ENCODE measurements at places on chromosomes 3 and 15.

DNA sequence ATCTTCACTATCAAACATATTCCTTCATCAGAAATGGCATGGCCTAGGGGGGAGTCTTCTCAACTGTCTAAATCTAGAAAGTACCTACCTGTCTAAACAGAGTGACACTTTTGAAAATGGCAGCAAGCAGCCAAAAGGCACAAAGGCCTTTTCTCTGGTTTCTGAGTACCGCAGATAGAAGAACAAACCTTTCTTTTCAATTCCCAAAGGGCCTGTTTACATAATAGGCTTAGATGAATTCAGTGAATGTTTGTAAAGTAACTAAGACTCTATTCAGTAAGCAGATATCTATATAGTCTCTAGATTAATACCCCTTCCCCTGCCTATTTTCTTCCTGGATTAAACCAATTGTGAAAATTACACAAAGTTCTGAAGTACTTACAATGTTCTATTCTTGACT is 7.1 kb downstream of the MYEF2 start:
- no peak for DNase-seq

GRCh38 chr3:53264718-53265117 is 8.9 kb upstream of the TKT start:
- no peak for DNase-seq

DNA sequence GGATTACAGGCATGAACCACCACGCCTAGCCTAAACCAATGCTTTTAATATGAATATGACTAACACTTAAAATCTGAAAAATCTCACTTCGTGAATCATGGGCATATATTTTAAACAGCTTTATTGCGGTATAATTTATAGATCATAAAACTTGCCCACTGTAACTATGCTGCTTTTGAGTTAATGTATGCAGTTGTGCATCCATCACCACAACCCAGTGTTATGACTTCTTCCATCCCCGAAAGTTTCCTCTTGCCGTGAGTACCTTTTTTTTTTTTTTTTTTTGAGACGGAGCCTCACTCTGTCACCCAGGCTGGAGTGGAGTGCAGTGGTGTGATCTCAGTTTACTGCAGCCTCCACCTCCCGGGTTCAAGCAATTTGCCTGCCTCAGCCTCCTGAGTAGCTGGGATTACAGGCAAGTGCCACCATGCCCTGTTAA is 7.1 kb downstream of the KAT2B start:
- no peak for DNase-seq

DNA sequence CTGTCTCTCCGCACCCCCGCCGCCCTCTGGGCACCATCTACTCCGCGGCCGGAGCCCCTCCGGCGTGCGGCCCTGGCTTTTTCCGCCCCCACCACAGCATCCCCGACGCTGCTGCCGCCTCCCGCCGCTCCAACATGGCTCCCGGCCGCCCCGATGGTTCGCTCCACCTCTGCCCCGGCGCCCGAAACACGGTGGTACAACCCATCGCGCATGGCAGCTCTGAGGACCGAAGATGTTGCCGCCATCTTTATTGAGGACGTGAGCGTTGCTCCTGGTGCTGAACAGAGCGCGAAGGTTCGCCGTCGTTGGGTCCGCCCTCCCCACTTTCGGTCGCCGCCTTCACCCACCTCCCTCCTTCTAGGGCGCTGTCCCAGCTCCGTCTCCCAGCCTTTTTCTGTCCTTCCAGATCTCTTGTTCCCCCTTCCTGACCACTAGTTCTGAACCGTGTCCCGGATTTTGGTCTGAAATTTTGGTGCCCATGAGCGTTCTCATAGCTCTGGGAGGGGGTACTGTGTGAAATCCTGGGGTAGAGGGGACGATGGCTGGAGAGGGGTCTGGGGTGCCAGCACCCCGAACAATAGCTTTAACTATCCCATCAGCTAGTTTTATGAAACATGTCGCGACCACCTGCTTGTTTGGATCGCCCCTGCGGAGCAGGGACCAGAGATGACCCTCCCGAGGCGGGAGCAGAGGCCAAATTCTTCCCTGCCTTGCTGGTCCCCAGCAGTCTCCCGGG is at the start of gene CELSR3:
CELSR3 (minus strand) TSS at position 134 of the 736 bp plus-strand sequence. CDS start 252 bp downstream, outside the sequence.
- no peak for DNase-seq

GRCh38 chr3:52456169-52456799 is 880 bp downstream of the NISCH start:
- DNase-seq, result no peak

- no peak for DNase-seq
Observed at GRCh38 chr15:68730976-68731897, 89.5 kb downstream of the ANP32A start.

GRCh38 chr3:16866571-16866970 is 18.2 kb upstream of the PLCL2 start:
- no peak for DNase-seq

- no peak for DNase-seq
Observed at GRCh38 chr15:51093488-51093838, 1.2 kb downstream of the TNFAIP8L3 start.

GRCh38 chr15:29934251-29934650 is 112.0 kb upstream of the TJP1 start:
- DNase-seq, result no peak

- no peak for DNase-seq
Observed at GRCh38 chr15:85941186-85941855, 138.3 kb upstream of the AGBL1 start.

GRCh38 chr3:194565597-194566190 is 67.5 kb downstream of the TMEM44 start:
- DNase-seq, result no peak

GRCh38 chr15:40323953-40324937 is 753 bp downstream of the INAFM2 start:
- DNase-seq, result no peak

- no peak for DNase-seq
Observed at GRCh38 chr3:174846055-174846454, 13.1 kb upstream of the NAALADL2 start.

DNA sequence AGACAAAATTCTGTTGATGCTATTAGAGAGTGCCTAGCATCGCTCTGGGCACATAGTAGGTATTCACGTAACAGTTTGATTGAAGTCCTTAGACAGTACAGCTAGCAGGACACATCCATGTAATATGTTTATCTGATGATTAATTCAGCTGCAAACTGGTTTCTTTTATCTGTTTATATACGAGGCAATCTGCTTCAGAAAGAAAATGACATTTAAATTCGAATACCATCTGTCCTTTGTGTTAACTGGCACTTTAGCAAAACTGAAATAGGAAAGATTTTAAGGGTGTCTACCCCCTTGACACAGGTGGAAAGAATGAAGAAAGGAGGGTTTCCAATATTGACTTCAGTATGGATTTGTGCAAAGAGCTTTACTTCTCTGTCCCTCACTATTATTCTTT is 192.5 kb downstream of the MFSD1 start:
- no peak for DNase-seq

- DNase-seq, result no peak
Observed at GRCh38 chr15:62782071-62782841, 260.3 kb upstream of the TPM1 start.

DNA sequence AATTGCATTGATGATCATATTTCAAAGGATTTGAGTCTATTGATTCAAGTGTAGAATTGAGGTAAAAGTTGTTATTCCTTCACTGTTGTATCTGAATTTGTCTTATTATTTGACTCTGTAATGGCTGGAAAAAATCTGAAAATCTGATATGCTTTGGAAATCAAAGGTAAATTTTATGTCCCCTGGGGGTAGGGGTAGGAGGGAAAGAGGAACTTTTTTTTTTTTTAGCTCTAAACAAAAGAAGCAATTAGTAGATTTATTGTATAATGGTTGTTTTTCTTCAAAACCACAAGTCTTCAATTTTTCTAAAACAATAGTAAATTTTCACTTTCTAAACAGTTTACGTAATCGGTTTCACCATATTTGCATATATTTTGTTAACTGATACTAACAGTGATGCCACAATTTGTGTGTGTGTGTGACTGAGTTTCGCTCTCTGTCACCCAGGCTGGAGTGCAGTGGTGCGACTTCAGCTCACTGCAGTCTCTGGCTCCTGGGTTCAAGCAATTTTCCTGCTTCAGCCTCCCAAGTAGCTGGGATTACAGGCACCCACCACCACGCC is 91.7 kb upstream of the GOLGA6L4 start:
- no peak for DNase-seq

- DNase-seq, result no peak
Observed at GRCh38 chr3:38018296-38019266, 10.9 kb downstream of the PLCD1 start.

DNA sequence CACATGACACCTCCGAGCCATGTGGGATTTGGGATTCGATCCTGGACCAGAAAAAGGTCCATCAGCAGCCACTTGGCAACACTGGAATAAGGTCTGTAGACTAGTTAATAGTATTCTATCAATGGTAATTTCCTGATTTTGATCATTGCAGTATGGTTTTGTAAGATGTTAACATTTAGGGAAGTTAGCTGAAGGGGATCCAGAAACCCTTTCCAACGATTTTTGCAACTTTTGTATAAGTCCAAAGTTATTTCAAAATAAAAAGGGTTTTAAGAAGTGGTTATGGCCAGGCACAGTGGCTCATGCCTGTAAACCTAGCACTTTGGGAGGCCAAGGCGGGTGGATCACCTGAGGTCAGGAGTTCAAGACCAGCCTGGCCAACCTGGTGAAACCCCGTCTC is 10.2 kb downstream of the BDH1 start:
- no peak for DNase-seq

DNA sequence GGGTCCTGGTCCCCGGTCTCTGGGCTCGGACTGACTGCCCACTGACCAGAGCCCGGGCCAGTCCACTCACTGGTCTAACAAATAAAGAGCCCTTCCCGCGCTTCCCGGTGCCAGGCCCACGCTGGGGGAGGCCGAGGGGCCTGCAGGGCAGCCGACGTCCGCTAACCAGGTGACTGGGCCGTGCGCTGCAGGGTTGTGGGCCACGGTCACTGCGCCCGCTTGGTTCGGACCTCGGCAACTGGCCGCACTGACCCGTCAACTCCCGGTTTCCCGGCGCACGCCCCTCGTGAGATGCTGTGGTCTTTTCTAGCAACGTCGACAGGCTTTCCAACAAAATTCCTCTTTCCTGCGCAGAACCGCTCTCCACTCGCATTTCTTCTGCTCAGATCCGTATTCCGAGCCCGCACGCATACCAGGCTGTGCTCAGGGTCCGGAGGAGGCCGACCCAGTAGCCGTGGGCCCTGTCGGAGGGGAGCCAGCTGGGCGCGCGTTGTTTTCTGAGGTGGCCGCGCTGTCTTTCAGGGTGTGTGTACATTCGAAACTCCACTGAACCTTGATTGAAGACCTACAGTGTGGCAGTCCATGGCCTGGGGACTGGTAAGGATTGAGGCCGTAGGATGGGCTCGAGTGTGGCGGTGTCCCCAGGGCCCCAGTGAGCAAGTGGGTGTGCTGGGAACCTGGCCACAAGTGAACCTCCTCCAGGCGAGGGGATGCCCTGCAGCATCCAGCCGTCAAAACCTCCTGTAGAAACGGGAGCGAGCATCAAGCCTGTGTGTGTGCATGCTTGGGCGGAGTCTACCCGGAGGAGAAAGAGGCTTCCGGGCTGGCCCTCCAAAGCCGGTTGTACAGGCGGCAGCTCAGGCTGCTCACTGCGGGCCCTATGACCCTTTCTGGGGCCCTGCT is 875 bp upstream of the NT5DC2 start:
- peak; percentile 89 for DNase-seq

- no peak for DNase-seq
Observed at GRCh38 chr3:32376115-32376514, 15.5 kb upstream of the CMTM7 start.

DNA sequence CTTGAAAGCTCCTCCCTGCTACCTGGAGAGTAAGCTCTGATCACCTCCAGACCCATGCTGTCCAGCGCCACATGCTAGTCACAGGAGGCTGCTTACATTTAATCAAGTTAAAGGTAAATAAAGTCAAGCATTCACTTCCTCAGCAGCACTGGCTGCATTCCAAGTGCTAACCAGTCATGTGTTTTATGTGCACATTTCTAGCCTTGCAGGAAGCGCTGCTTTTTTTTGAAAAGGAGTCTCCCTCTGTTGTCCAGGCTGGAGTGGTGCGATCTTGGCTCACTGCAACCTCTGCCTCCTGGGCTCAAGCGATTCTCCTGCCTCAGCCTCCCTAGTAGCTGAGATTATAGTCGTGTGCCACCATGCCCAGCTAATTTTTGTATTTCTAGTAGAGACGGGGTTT is 279.2 kb downstream of the GABRG3 start:
- DNase-seq, result no peak

DNA sequence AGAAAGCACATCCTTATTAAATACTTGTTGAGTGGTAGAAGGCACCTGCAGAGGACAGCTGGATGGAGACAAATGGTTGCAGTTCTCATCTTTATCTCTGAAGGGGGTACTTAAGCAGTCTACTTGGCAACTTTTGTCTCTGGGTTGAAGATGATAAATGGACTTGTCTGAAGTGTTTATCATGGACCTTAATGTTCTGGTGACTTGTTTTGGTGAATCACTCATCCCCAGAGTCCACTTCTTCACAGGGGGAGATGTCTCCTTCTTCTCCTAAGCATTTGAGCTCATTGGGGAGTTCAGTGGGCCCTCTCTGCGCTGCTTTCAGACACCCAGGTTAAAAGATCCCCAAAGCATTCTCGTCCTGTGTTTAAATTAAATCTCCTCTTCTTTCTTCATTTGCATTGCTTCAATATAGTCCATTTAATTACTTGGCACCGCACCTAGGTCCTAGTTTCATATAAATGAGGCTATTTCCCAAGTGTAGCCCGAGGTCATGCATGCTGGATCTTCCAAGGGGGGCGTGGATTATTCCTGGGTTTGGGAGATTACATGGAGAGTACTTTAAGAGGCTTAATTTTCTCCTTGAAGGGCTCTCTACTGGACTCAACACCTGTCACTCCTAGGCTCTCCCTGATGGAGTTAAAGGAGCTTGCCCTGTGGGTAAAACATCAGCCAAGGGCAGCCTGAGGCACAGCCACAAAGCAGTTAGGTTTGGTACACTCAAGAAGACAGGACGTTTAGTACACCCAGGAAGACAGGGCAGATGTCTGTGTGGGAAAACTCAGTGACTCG is 239.3 kb upstream of the C2CD4B start:
- DNase-seq, result no peak

- no peak for DNase-seq
Observed at GRCh38 chr3:41188306-41188705, 11.0 kb upstream of the CTNNB1 start.

DNA sequence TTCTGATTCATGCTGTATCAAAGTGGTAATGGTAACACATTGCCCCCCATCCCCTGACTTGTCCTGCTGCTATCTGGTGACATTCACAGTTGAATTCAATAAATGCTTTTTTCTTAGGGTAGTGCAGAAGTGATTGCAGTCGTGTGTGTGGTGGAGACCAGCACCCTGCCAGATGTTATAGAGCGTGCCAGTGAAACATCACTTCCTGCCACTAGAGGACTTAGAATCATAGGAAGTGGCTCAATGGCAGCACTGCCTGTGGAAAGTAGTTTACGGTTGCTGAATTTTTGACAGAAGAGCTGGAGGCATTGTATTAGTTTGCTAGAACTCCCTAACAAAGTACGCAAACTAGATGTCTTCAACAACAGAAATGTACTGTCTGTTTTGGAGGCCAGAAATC is 37.4 kb upstream of the P2RY12 start:
- no peak for DNase-seq

GRCh38 chr3:53215816-53216215 is 40.0 kb downstream of the TKT start:
- no peak for DNase-seq

GRCh38 chr3:160291290-160291908 is 66.2 kb downstream of the C3orf80 start:
- DNase-seq, result no peak
